Smooth muscle cell of the coronary artery (primary cell): ENCODE measurements at places on chromosomes 3 and 15. TPM values are rescaled to one million over a fixed set of nuclear protein-coding genes. Genes with fewer than 3 reads are reported as not detected.

The PPP1R14D gene
- not detected in 2 replicates for total RNA-seq

The NDUFAF3 gene
- total RNA-seq, result 84.1 and 92.2 TPM in 2 replicates

The EIF4E3 gene
- total RNA-seq, result 0.68 and 3.3 TPM in 2 replicates

The EHD4 gene
- total RNA-seq, result 6.2 and 19.2 TPM in 2 replicates

The TUSC7 gene
- not detected in 2 replicates for total RNA-seq

The CLDN18 gene
- total RNA-seq, result not detected in 2 replicates

The ZPLD1 gene
- total RNA-seq, result 0.38 TPM in 1 of 2 replicates, not detected in the other

The MOBP gene
- under 0.01 TPM in 1 of 2 replicates, not detected in the other for total RNA-seq

The CYP1A1 gene
- total RNA-seq, result 0.45 TPM in 1 of 2 replicates, not detected in the other

The C3orf20 gene
- under 0.01 TPM in 1 of 2 replicates, not detected in the other for total RNA-seq

The EPB42 gene
- total RNA-seq, result not detected in 2 replicates

The CASR gene
- total RNA-seq, result under 0.01 TPM in 1 of 2 replicates, not detected in the other

The FXR1 gene
- total RNA-seq, result 219 and 353 TPM in 2 replicates

The GOLGA6A gene
- total RNA-seq, result not detected in 2 replicates

The KBTBD8 gene
- 0.82 and 4.7 TPM in 2 replicates for total RNA-seq

The SRPRB gene
- total RNA-seq, result 52.4 and 91.9 TPM in 2 replicates
